Activated naive CD4-positive, alpha-beta T cell treated with anti-CD3 and anti-CD28 coated beads for 36 hours (primary cell): ENCODE measurements at places on chromosomes 12 and 14. TPM values are rescaled to one million over a fixed set of nuclear protein-coding genes. Genes with fewer than 3 reads are reported as not detected.

DNA sequence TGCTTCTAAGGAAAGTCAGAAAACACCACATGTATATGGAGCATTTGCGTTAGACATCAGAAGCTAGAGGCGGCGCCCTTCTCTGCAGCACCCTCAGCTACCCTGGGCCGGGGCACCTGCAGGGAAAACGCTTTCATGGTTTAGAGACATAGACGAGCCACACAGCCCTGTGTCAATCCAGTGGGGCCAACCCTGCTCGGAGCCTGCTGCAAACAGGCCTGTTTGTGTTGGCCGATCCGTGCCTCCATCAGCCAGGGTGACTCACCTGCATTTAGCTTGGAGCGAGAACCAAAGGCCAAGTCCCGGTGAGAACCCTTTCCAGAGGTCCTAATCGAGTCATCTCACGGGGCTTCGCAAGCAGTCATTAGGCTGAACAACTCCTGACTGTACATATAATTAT, 19.5 kb upstream of the FZD10 start:
- DNase-seq = no peak

- no peak for DNase-seq
Measured at GRCh38 chr12:68833508-68833907, 25.5 kb downstream of the MDM2 start.

- no peak for DNase-seq
Measured at GRCh38 chr12:17333287-17333686, 727.3 kb upstream of the LMO3 start.

- no peak for DNase-seq
Measured at GRCh38 chr12:91935296-91935695, 210.3 kb downstream of the BTG1 start.

DNA sequence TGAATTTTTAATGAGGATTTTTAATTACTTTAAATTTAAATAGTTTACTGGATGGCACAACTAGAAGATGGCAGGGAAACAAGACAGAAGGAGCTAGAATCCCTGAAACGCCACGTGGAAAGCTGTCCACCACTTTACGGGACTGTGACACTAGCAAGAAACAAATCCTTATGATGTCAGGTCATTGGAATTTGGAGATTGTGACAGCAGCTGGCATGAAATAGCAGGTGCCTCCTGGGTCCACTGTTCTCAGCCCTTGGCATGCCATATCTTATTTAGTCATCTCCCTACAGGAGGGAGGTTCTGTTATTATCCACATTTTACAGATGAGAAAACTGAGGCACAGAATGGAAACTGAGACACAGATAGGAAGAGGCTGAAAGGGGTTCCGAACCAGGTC, 113.8 kb downstream of the BCL11B start:
- no peak for DNase-seq

- no peak for DNase-seq
Measured at GRCh38 chr12:7929083-7929792, 6.7 kb downstream of the SLC2A3 start.

- DNase-seq = peak; percentile 69
Measured at GRCh38 chr12:52041695-52042123, 9.5 kb upstream of the NR4A1 start.

GRCh38 chr14:46306267-46306666, 345.3 kb downstream of the RPL10L start:
- no peak for DNase-seq

- no peak for DNase-seq
Measured at GRCh38 chr12:54060174-54060974, 6.7 kb downstream of the HOXC4 start.

E2F7 gene
- total RNA-seq = 9.9 TPM

SCNN1A gene
- total RNA-seq = 0.67 TPM

RDH12 gene
- total RNA-seq = not detected
